Panc1 (cell line): ENCODE measurements at places on chromosomes 2 and 18. TPM values are rescaled to one million over a fixed set of nuclear protein-coding genes. Genes with fewer than 3 reads are reported as not detected.

GRCh38 chr18:73511771-73512503 is 635.7 kb downstream of the FBXO15 start:
- no peak overlapping the region for H3K4me3 ChIP-seq
- no peaks in the 10 kb centered on the region for H3K36me3 ChIP-seq
- H3K4me1 ChIP-seq = no peaks in the 10 kb centered on the region
- H3K27ac ChIP-seq = no peak overlapping the region

GRCh38 chr2:41932241-41933045 is 115.4 kb upstream of the PKDCC start:
- no peaks in the 10 kb centered on the region for H3K36me3 ChIP-seq
- H3K4me3 ChIP-seq = no peak overlapping the region
- no peak overlapping the region for H3K27ac ChIP-seq
- no peaks in the 10 kb centered on the region for H3K27me3 ChIP-seq

- H3K36me3 ChIP-seq = no peaks in the 10 kb centered on the region
- H3K27ac ChIP-seq = no peak overlapping the region
- no peaks in the 10 kb centered on the region for H3K4me1 ChIP-seq
- H3K4me3 ChIP-seq = no peak overlapping the region
- no peak for DNase-seq
These were observed 387.1 kb downstream of the PTPRM start for GRCh38 chr18:7954238-7954637.

GRCh38 chr18:59846814-59847490 is 52.8 kb upstream of the PMAIP1 start:
- H3K36me3 ChIP-seq = no peaks in the 10 kb centered on the region
- no peak overlapping the region for H3K27ac ChIP-seq
- H3K4me1 ChIP-seq = no peaks in the 10 kb centered on the region

DNA sequence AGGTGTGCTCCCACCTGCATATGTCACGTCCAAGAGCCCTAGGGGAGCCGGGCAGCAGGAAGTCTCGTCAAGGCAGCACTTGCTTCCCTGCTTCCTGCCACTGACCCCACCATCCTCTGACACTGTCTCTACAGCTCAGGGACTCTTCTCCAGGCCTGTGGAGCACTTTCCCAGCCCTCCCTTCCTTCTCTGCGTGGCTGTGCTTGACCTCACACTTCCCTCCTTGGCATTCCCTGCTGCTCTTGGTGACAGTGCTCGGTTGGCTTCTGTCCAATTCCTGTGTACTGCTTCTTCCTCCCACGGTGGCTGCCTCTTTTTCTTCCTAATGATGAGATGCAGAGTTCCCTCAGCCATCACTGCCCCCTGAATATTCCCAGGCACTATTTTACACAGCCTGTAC is 2.8 kb downstream of the CIDEA start:
- no peaks in the 10 kb centered on the region for H3K4me1 ChIP-seq
- no peaks in the 10 kb centered on the region for H3K36me3 ChIP-seq
- no peak for DNase-seq
- no peak overlapping the region for H3K27ac ChIP-seq
- H3K4me3 ChIP-seq = no peak overlapping the region

DNA sequence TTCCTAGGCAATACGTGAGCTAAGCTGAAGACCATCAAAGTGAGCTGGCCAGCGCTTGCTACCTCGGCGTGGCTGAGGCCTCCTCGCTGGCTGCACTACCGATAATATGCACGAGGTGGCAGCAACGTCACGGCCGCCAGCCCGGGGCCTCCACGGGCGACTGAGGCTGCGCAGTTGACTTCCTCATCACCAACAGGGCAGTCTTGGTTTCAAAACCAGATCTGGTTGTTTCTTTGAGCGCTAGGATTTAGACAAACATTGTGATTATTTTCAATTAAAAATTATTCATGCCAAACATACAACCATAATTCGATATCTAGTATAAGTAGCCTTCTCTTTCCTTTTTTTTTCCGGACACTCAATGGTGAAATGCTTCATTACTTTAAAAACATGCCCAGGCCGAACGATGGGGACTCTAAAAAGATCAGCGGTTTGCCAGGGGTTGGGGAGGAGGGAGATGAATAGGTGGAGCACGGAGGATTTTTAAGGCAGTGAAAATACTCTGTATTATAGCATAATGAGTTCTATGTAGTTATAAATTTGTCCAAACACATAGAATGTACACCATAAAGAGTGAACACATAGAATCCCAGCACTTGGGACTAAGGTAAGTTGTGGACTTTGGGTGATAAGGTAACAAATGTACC is 52.0 kb downstream of the CYBRD1 start:
- no peak overlapping the region for H3K27ac ChIP-seq
- 0 out of 2 replicates have a peak, but pooled peaks cover 4% of the 10 kb centered on the region for H3K27me3 ChIP-seq
- no peaks in the 10 kb centered on the region for H3K36me3 ChIP-seq
- H3K4me1 ChIP-seq = no peaks in the 10 kb centered on the region

- no peaks in the 10 kb centered on the region for H3K4me1 ChIP-seq
- H3K27me3 ChIP-seq = no peaks in the 10 kb centered on the region; the same call in 1 of the 2 replicates
- H3K36me3 ChIP-seq = no peaks in the 10 kb centered on the region; the same call in 1 of the 2 replicates
- no peak overlapping the region for H3K27ac ChIP-seq
- no peak overlapping the region for H3K4me3 ChIP-seq
These were observed 48.2 kb downstream of the COL4A4 start for GRCh38 chr2:227115761-227116160.

DNA sequence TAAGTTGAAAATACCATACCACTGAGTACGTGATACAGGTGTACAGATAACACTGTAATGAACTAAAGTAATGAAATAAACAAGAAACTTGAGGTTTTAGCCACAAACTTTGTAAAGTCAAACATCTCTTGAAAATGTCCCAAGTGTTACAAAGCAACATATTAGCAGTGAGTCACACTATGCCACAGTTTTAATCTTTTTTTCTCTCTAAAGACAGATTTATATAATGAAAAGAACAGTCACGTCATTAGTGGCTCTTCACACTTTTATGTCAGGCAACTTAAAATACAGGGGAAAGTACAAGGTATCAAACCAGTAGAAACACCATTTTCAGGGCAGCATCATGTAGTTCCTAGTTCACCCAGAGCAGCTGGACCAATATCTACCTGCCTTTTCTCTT is 42.1 kb downstream of the RAPH1 start:
- H3K27ac ChIP-seq = no peak overlapping the region
- peaks cover 3% of the 10 kb centered on the region; the same call in 1 of the 2 replicates for H3K4me1 ChIP-seq
- no peak for DNase-seq
- no peaks in the 10 kb centered on the region; the same call in 1 of the 2 replicates for H3K36me3 ChIP-seq
- no peak overlapping the region for H3K4me3 ChIP-seq

Gene AQP12B
- not detected for total RNA-seq

DNA sequence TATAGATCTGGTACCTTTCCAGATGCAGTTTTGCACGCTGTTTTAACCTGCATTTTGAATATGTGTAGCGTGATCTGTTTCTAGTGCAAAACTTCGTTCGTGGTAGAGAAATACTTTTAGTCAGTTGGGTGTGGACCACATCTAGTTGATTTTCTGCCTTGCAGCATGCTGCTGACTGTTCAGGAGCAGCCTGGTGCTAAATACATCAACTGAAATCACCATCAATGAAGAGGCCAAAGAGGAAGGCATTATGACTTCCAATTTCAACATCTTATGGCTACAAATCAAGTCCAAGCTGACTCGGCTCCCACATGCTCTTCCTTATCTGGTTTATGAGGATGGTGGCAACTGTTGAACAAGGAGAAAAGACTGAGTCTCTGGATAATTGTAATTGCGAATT is 298.5 kb downstream of the ZNF521 start:
- no peak overlapping the region for H3K4me3 ChIP-seq
- H3K4me1 ChIP-seq = no peaks in the 10 kb centered on the region
- no peaks in the 10 kb centered on the region; the same call in 1 of the 2 replicates for H3K27me3 ChIP-seq
- no peaks in the 10 kb centered on the region for H3K36me3 ChIP-seq

DNA sequence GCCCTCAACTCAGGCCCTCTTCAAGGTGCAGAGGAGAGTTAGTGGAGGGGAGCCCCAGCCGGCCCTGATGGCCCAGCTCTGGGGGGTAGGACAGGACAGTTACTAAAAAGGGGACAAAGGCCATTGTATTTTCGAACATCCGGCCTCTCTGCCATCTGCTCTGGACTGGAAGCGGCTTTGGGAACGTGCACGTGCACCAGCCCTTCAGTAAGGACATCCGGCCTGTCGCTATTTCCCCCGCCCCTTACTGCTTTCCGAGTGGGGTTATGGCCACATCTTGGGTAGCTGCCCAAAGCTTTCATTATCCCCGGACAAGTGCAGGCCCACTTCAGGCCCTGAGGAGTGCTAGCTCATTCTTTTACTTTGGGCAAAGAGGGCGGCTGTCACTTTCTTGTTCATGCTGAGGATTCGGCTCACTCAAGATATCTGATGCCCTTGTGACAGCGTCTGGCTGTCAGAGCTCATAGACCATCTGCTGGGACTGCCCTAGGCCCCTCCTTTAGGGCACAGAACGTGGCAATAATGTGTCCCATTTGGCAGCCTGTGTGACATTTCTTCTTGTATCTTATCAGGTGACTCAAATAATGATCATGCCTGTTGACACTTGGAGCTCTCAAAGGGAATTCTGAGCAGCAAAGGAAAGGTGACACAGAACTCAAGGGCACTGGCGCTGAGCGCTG is 17.5 kb downstream of the SLC4A3 start:
- H3K4me3 ChIP-seq = no peak overlapping the region
- no peak overlapping the region for H3K27ac ChIP-seq
- no peak for DNase-seq
- H3K36me3 ChIP-seq = no peaks in the 10 kb centered on the region
- H3K27me3 ChIP-seq = peaks cover 6% of the 10 kb centered on the region; the same call in 1 of the 2 replicates

DNA sequence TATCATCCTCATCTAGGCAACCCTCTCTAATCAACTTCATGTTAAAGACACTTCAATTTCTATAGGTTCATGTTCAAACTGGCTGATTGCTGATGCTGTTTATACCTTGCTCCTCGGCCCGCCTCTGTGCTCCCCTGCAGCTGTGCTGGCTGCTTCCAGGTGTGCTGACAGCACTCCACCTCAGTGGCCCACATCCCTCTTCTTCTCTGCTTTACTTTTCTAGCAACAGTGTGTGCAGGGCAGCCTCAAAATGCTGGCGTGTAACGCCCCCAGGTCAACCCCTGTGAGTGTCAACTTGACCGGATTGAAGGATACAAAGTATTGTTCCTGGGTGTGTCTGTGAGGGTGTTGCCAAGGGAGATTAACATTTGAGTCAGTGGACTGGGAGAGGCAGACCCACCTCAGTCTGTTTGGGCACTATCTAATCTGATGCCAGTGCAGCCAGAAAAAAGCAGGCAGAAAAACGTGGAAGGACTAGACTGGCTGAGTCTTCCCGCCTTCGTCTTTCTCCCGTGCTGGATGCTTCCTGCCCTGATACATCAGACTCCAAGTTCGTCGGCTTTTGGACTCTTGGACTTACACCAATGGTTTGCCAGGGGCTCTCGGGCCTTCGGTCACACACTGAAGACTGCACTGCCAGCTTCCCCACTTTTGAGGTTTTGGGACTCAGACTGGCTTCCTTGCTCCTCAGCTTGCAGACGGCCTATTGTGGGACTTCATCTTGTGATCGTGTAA is 94.7 kb downstream of the COL6A3 start:
- H3K4me3 ChIP-seq = no peak overlapping the region
- H3K27ac ChIP-seq = no peak overlapping the region
- H3K27me3 ChIP-seq = no peaks in the 10 kb centered on the region
- no peak for DNase-seq
- H3K4me1 ChIP-seq = no peaks in the 10 kb centered on the region

DNA sequence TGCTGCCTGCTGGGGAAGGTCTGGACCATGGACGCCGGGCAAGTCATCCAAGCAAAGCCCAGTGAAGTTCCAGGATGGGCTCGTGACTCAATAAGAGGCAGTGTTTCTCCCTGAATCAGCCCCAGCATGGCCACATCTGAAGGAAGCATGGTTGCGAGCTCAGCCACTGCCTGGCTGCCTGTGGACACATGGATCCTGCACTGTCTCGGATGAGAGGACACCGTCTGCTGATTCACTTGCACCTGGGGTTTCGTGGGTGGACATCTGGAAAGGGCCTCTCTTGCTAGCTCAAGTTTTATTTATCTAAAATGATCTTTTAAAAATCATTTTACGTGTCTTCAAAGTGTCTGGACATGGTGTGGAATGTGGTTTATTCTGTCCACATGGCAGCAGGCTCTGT is 224.8 kb upstream of the FN1 start:
- no peak for DNase-seq
- H3K4me1 ChIP-seq = no peaks in the 10 kb centered on the region
- no peaks in the 10 kb centered on the region for H3K36me3 ChIP-seq
- H3K27ac ChIP-seq = no peak overlapping the region
- no peaks in the 10 kb centered on the region for H3K27me3 ChIP-seq

DNA sequence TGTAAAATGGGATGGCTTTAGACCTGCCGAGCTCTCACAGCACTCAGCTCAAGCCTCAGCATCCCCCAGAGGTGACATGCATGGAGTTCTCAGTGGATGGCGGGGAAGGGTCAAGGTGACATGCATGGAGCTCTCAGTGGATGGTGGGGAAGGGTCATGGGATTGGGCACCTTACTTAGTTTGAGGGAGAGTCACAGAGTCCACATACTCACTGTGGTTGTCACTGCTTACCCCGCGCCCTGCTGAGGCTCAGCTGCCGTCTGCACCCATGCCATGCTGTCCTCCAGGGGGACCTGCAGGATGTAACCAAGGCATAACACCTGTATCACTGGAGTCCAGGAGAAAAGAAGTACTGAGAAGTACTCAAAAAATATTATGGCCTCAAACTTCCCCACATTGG is 112.2 kb upstream of the TPO start:
- no peaks in the 10 kb centered on the region for H3K27me3 ChIP-seq
- no peak for DNase-seq
- H3K27ac ChIP-seq = no peak overlapping the region
- H3K36me3 ChIP-seq = no peaks in the 10 kb centered on the region
- H3K4me1 ChIP-seq = no peaks in the 10 kb centered on the region

GRCh38 chr2:120699292-120699691 is 36.4 kb upstream of the GLI2 start:
- no peaks in the 10 kb centered on the region for H3K36me3 ChIP-seq
- no peaks in the 10 kb centered on the region; the same call in 1 of the 2 replicates for H3K27me3 ChIP-seq
- H3K4me3 ChIP-seq = no peak overlapping the region
- H3K4me1 ChIP-seq = peaks cover 8% of the 10 kb centered on the region
- H3K27ac ChIP-seq = no peak overlapping the region

DNA sequence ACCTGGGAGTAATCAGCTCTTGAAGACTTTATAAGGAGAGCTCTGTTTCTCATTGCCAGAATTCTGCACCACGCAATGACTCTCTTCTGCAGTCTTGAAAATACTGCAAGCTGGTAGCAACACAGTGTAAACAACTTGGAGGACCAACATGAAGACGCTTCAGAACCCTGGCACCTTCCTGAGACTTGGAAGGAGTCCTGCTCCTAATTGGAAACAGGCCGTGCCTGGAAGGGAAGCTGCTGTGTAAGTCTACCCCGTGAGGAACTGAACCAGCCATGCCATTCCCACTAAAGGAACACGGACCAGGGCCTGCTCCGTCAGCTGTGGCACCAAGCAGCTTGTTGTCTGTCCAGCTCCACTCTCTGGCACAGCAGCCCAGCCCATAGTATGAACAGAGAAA is 171.1 kb downstream of the PAX3 start:
- H3K27me3 ChIP-seq = no peaks in the 10 kb centered on the region
- H3K36me3 ChIP-seq = no peaks in the 10 kb centered on the region
- H3K4me1 ChIP-seq = no peaks in the 10 kb centered on the region

Gene CYB5A
- total RNA-seq = 51.3 TPM
